ENCODE measurements at places on chromosomes 5 and 9. TPM values are rescaled to one million over a fixed set of nuclear protein-coding genes. Genes with fewer than 3 reads are reported as not detected.

DNA sequence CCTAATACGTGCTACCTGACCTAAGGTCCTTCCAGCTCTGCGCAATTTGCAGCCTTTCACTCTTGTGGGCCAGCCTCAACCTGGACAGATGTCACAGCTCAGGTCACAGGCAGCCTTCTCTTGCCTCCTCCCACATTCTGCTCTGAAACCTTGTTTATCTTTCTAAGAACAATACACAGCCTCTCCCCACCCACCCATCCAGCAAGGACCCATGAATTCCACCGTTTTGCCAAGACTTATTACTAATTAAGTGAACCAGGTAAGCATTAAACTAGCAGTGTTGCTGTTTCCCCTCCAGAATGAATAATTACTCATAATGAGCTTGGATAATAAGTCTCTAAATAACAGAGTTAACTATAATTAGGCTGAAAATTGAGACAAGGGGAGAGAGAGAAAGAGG lies 11.0 kb downstream of the FABP6 start:
- no peaks in the 10 kb centered on the region for H3K27me3 ChIP-seq
- DNase-seq = no peak
- H3K4me3 ChIP-seq = no peak overlapping the region

- no peak for DNase-seq
- no peaks in the 10 kb centered on the region for H3K36me3 ChIP-seq
- H3K4me1 ChIP-seq = no peaks in the 10 kb centered on the region
- no peak overlapping the region for H3K27ac ChIP-seq
- H3K27me3 ChIP-seq = no peaks in the 10 kb centered on the region
- no peak overlapping the region for H3K4me3 ChIP-seq
Observed at GRCh38 chr5:32802764-32803163, 91.6 kb downstream of the NPR3 start.

GRCh38 chr9:34655394-34655793 lies 3.4 kb downstream of the IL11RA start:
- H3K36me3 ChIP-seq = peaks cover 17% of the 10 kb centered on the region
- no peak overlapping the region for H3K27ac ChIP-seq
- H3K4me1 ChIP-seq = peaks cover 24% of the 10 kb centered on the region
- H3K27me3 ChIP-seq = no peaks in the 10 kb centered on the region
- no peak for DNase-seq

DNA sequence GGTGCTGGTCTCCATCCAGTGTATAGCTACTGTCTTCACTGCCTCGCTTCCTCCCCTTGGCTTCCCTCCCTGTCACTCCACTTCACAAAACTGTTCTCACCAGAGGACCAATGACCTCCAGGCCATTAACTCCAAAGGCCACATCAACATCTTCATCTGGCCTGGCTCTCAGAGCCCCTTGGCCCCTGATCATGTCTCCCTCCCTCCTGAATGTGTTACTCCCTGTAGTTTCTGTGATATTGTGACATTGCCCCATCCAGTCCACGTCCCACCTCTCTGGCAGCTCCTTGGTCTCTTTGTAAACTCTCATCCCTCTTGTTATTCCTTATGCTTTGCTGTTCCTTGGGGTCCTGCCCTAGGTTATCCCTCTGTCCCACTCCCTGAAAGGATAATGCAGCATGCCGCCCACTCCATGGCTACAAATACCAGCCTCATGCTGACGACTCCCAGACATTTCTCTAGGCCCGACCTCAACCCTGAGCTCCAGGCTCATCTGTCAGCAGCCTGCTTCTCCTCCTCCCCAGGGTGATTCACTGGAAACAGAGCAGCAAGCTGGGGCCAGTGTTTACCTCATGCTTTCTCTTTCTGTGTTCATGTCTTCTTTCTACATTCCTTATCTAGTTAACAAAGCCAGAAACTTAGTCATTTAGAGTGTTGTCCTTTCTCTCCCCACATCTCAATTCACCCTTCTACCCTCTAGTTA lies 312.2 kb downstream of the SPOCK1 start:
- H3K36me3 ChIP-seq = no peaks in the 10 kb centered on the region
- H3K27me3 ChIP-seq = no peaks in the 10 kb centered on the region
- no peak overlapping the region for H3K4me3 ChIP-seq
- no peak for DNase-seq

ASS1 gene
- total RNA-seq = not detected

PCDHB10 gene
- 0.15 TPM for total RNA-seq

DNA sequence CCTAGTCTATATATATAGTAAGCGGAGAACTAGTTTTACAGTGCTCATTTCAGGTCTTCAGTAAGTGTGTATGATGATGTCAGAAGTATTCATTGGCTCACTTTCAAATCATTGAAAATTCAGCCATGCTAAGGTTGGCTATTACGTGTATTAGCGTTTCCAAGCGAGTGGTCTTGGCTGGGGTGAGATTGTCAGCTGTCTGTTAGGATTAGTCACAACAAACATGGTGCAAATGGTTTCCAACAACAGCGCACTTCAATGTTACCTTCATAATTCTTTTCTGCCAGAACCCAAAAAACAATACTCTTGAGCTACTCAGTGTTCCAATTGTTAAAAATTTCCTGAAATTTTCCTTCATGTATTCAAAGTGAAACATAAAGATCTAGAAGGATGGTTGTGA lies 283.0 kb downstream of the AOPEP start:
- no peaks in the 10 kb centered on the region for H3K36me3 ChIP-seq
- H3K27me3 ChIP-seq = no peaks in the 10 kb centered on the region
- no peak overlapping the region for H3K4me3 ChIP-seq
- H3K4me1 ChIP-seq = no peaks in the 10 kb centered on the region
- DNase-seq = no peak
- no peak overlapping the region for H3K27ac ChIP-seq

- no peak overlapping the region for H3K27ac ChIP-seq
- H3K27me3 ChIP-seq = no peaks in the 10 kb centered on the region
- H3K36me3 ChIP-seq = no peaks in the 10 kb centered on the region
- DNase-seq = peak; percentile 77
- no peak overlapping the region for H3K4me3 ChIP-seq
- H3K4me1 ChIP-seq = peaks cover 55% of the 10 kb centered on the region
Observed at GRCh38 chr5:123515904-123516303, 3.9 kb downstream of the CSNK1G3 start.

DAB2IP gene
- total RNA-seq = not detected

LCN1 gene
- total RNA-seq = not detected

DNA sequence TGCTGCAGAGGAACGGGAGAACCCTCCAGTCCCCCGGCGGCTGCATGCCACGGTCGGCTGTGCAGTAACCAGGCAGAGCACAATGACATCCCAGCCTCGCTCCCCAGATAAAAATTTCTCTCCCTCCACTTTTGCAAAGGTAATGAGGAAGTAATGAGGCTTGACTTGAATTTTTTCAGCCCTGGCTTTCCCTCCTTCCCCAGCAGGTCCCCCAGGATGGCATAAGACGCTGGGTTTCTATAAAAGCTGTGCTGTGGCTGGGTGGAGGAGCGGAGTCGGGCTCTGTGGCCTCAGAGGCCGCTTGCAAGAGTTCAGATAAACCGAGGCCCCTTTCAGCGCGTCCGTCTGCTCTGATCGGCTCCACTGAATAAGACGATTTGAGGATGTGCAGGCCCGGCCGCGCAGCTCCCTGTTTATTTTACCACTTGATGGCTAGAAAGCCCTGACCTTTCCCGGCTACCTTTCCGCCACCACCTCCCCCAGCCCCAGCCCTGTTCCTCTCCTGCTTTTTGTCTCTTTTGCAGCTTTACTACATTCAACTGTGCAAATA lies 351.9 kb upstream of the IRX2 start:
- no peak for DNase-seq
- H3K4me3 ChIP-seq = no peak overlapping the region
- H3K36me3 ChIP-seq = no peaks in the 10 kb centered on the region
- H3K27ac ChIP-seq = no peak overlapping the region

- H3K27ac ChIP-seq = no peak overlapping the region
- DNase-seq = no peak
- H3K4me1 ChIP-seq = no peaks in the 10 kb centered on the region
- no peaks in the 10 kb centered on the region for H3K36me3 ChIP-seq
- H3K27me3 ChIP-seq = no peaks in the 10 kb centered on the region
Observed at GRCh38 chr9:79043916-79044315, 527.8 kb upstream of the TLE4 start.

DNA sequence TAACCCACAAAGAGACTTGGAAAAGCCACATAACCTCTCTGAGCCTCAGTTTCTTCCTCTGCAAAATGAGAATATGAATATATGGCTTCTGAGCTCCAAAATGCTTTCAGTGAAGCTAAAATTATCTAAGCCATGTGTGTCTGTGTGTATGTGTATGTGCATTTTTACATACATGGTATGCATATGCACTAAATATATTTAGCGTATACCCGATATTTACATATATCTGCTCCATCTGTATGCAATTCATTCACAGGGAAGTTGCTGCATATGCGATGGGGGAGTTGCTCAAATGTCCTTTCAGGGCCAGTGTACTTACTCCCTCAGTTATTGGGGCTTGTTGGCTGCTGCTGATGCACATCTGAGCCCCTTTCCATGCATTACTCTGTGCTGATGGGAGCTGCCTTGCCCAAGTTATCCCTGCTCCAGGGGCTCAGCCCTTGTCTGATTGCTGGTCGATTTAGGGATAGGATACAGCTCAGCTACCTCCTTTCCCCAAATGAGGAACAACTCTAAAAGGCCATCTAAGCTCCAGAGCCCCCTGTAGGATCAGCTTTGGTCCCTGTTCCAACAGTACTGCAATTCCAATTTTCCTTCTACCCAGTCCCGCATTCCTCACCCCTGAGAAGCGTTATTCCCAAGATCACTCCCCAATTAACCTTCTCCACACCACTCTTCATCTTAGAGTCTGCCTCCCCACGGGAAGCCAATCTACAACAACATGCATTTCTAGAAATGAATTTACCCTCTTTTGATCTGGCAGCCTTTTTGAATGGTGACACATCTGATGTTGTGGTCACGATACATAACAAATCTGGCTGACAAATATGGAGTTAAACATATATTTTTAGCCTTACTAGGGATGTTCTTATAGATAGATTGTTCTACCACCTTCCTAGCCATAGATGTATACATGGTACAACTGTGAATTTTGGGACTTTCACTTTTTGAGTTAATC lies 15.9 kb downstream of the RHOBTB3 start:
- no peaks in the 10 kb centered on the region for H3K27me3 ChIP-seq
- H3K36me3 ChIP-seq = no peaks in the 10 kb centered on the region
- no peak for DNase-seq
- no peak overlapping the region for H3K4me3 ChIP-seq
- H3K27ac ChIP-seq = no peak overlapping the region

PCDHGC4 gene
- total RNA-seq = not detected

DNA sequence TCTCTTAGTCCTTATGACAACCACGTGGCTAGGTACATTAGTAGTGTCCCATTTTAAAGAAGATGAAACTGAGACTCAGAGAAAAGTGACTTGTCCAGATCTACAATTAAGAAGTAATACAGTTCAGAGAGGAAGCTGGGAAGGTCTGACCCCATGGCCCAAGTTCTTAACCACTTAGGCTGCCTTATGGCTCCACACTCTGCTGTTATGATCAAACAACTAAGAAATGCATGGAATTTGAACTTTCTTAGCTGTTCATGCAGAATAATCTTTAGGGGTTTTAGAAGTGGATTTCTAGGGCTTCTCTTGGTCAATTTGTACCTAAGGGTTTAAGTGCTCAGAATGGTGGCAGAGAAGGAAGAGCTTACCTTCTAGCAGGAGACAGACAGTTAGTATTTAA lies 128.0 kb upstream of the MSX2 start:
- H3K36me3 ChIP-seq = no peaks in the 10 kb centered on the region
- H3K4me1 ChIP-seq = no peaks in the 10 kb centered on the region
- DNase-seq = no peak

- no peaks in the 10 kb centered on the region for H3K4me1 ChIP-seq
- no peak overlapping the region for H3K4me3 ChIP-seq
- DNase-seq = no peak
- H3K36me3 ChIP-seq = no peaks in the 10 kb centered on the region
- no peak overlapping the region for H3K27ac ChIP-seq
- H3K27me3 ChIP-seq = no peaks in the 10 kb centered on the region
Observed at GRCh38 chr9:31677415-31677814, 707.0 kb upstream of the ACO1 start.

DNA sequence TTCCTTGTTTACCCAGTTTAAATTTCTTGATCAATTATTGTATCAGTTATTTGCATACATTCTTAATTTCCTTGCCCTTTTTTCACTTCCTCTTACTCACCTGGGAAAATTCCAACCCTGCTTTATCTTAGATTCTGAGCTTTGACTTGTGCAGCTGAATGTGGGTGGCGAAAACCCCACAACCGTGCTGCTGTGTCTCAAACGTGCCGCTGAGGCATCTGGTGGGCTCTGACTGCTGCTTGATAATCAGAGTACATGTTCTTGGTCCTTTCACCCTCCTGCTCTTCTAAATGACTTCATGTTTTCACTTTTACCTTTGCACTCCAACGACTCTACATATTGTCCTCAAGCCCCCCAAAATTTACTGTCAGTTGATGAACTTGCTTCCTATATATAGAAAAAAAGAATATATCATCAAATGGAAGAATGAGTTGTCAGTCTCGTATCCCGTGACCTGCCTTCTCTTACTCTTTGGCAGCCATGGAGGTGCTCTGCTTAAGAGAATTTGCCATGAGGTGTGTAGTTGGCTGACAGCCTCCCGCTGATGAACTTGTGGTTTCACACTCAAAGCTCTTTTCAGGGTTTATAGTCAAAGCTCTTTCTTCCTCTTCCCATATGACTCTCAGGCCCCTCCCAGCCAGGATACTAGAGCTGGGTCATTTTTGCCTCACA lies 14.0 kb upstream of the JAK2 start:
- H3K36me3 ChIP-seq = no peaks in the 10 kb centered on the region
- H3K27me3 ChIP-seq = no peaks in the 10 kb centered on the region
- H3K4me3 ChIP-seq = no peak overlapping the region

PCA3 gene
- total RNA-seq = not detected

GRCh38 chr5:146867996-146868708 lies 10.4 kb downstream of the PPP2R2B start:
- DNase-seq = no peak
- no peaks in the 10 kb centered on the region for H3K36me3 ChIP-seq
- no peak overlapping the region for H3K27ac ChIP-seq
- no peaks in the 10 kb centered on the region for H3K4me1 ChIP-seq
- H3K27me3 ChIP-seq = no peaks in the 10 kb centered on the region

ANXA1 gene
- total RNA-seq = 335 TPM

WDR70 gene
- 43.2 TPM for total RNA-seq

- no peak overlapping the region for H3K27ac ChIP-seq
- no peak overlapping the region for H3K4me3 ChIP-seq
- DNase-seq = no peak
- no peaks in the 10 kb centered on the region for H3K36me3 ChIP-seq
- H3K27me3 ChIP-seq = no peaks in the 10 kb centered on the region
Observed at GRCh38 chr5:125484742-125485641, 738.6 kb upstream of the ZNF608 start.

Measured in CD4-positive, alpha-beta memory T cell (primary cell).